ENCODE measurements at places on chromosomes 11 and 22. TPM values are rescaled to one million over a fixed set of nuclear protein-coding genes. Genes with fewer than 3 reads are reported as not detected.

Gene C22orf39
- polyA plus RNA-seq, result 46.1 TPM

Gene PI4KA
- polyA plus RNA-seq, result 101 TPM

Gene MEI1
- 7.7 TPM for polyA plus RNA-seq

Gene MUC2
- not detected for polyA plus RNA-seq

Gene PRR33
- not detected for polyA plus RNA-seq

Gene APOBEC3A
- polyA plus RNA-seq, result not detected

Gene MAPK8IP2
- 5.1 TPM for polyA plus RNA-seq

Gene GP1BB
- polyA plus RNA-seq, result 2.4 TPM

Gene OR4C12
- polyA plus RNA-seq, result not detected

Gene PLA2G3
- polyA plus RNA-seq, result not detected

Gene CCDC81
- polyA plus RNA-seq, result 3.4 TPM

Gene BTG4
- polyA plus RNA-seq, result not detected

Gene KRTAP5-8
- not detected for polyA plus RNA-seq

Gene C11orf91
- polyA plus RNA-seq, result not detected

Gene CD6
- polyA plus RNA-seq, result not detected

Gene UBQLNL
- polyA plus RNA-seq, result not detected

Gene CRYBB3
- polyA plus RNA-seq, result not detected

Gene FGF4
- not detected for polyA plus RNA-seq

Gene PKDREJ
- not detected for polyA plus RNA-seq

Gene APOBEC3C
- not detected for polyA plus RNA-seq

All from Purkinje cell (primary cell).